Stimulated activated CD4-positive, alpha-beta T cell treated with anti-CD3 and anti-CD28 coated beads, Interleukin-2, amount 100 ng/mL, for 4 hours (primary cell): ENCODE measurements at places on chromosomes 13 and 19.

- DNase-seq = no peak
These were observed 260.8 kb downstream of the PCDH9 start for GRCh38 chr13:66969291-66969690.

DNA sequence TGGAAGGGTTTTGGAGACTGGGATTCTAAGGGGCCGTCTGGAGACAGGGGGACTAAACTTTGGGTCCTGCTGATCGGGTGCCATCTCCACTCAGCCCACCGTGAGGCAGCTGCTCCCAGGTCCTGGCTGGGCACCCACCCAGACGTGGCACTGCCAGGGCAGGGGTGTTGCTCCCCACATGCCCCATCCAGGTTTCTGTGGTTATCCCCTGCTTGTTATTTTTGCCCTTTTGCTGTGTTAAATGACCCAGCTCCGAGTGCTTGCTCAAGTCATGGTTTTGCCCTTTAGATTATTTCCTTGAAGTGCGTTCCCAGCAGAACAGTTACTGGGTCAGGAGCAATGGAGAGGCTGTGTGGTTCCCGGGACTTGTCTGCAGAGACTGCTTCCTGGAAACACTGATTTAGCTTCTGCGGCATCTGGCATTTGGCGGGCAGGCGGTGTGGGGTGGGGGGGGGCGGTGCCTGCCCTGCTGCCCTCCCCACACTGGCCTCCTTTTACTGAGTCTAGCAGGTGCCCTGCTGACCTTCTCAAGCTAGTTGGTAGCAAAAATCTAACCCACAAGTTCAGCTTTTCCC lies 1.9 kb downstream of the RAB11B start:
- no peak for DNase-seq

GRCh38 chr13:30037306-30037705 lies 186.9 kb upstream of the UBL3 start:
- no peak for DNase-seq

DNA sequence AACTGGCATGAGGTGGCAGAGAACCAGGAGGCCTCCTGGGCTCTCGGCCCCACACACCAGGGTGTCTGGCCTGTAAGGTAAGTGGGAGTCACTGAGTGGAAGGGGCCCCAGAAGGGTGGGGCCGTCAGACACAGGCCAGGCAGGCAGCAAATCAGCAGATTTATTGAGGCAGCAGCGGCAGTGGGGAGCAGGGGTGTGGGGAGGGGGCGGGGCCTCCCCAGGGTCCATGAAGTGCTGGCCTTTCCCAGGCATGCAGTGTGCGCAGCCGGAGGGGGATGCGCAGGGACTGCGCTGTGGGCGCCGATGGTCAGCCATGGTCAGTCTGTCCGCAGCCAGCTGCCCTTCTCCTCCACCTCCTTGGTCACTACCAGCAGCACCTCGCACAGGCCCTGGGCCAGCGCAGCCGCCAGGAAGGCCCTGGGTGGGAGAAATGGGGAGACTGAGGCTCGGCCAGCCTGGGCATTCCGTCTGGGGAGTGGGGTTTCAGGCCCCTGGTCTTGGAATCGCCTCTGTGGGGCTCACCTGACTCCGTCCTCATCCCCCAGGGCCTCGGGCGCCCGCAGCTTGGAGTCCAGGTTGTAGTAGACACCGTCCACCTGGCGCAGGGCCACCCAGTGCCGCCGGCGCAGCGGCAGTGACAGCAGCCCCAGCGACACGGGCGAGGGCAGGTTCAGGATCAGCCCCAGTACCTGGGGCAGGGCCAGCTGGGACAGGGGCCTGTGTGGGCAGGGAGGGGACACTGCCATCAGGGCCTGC lies 5.0 kb downstream of the JOSD2 start:
- no peak for DNase-seq

GRCh38 chr19:33613620-33614000 lies 8.1 kb upstream of the CHST8 start:
- no peak for DNase-seq

- DNase-seq = peak; percentile 46
These were observed 1.5 kb upstream of the CEACAM5 start for GRCh38 chr19:41706741-41707501.

DNA sequence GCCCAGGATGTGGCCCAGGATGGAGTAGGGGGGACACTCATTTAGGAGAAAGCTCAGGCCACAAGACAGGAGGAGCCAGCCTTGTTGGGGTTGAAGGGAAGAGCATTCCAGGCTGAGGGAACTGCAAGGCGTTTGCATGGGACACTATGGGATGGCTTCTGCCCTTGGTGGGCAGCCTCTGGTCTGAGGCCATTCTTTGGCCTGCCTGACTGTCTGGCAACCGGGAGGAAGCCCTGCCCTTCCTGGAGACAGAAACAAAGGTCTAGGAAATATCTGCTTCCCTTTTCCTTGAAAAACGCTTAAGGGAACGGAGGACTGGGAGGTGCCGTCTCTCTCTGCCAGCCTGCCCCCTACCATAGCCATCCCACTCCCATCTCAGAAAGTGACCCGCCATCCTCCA lies 2.8 kb upstream of the ICAM1 start:
- DNase-seq = no peak

- DNase-seq = no peak
These were observed 22.6 kb downstream of the FAM124A start for GRCh38 chr13:51244637-51245405.

- no peak for DNase-seq
These were observed 106.1 kb upstream of the DOCK9 start for GRCh38 chr13:99083981-99084380.

- DNase-seq = no peak
These were observed 1699.4 kb downstream of the PCDH9 start for GRCh38 chr13:65530688-65531087.

GRCh38 chr13:75357576-75358289 lies 124.2 kb downstream of the TBC1D4 start:
- DNase-seq = peak; percentile 51

DNA sequence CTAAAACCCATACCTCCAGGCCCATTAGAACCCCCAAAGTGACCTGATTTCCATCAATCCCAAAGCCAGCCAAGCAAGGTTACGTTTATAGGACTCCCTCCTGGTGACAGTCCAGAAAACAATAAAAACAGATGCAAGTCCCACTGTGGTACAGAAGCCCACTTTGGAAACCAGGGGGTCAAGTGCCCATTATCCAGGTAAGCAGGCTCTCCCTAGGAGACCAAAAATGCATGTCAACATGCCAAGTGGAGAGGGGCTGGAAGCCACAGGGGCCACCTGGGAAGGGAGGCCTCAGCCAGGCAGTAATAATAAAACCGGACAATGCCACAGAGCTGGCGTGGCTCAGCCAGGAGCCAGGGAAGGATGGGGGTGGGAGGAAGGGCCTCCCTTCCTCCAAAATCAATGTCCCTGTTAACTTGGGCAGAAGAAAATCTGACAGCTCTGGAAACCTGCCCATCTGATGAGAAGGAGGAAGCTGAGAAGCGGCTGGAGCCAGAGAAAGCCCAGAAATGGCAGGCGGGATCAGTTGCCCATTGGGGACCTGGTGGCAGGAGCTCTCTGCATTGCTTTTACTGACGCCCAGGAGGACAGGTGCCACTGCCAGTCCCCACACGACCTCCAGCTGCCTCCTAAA lies 160.4 kb downstream of the ZIC5 start:
- no peak for DNase-seq

- DNase-seq = no peak
These were observed 11.1 kb downstream of the CILP2 start for GRCh38 chr19:19548915-19549759.

- no peak for DNase-seq
These were observed 171.7 kb upstream of the KLF12 start for GRCh38 chr13:74305876-74306275.

- DNase-seq = no peak
These were observed 139.9 kb upstream of the PCDH9 start for GRCh38 chr13:67369895-67370660.

DNA sequence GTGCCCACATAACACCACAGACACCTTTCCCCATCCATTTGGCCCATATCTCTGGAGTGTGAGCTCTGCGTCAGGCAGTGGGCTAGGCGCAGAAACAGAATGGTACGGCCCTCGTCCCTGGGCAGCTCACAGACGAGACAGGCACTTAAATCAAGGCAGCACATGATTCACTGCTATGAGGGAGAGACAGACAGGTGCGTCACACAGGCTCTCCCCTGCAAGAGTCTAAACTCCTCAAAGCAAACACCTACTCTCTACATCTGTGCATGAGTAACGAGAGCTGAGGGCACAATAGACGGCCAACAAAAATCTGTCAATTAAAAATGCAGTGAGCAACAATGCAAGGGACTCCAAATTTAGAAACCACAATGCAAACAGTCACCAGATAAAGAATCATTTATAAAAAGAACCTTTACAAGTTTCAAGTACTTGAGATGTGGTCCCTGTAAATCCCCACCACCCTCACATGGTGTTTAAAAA lies 348.9 kb downstream of the UQCRFS1 start:
- DNase-seq = no peak

DNA sequence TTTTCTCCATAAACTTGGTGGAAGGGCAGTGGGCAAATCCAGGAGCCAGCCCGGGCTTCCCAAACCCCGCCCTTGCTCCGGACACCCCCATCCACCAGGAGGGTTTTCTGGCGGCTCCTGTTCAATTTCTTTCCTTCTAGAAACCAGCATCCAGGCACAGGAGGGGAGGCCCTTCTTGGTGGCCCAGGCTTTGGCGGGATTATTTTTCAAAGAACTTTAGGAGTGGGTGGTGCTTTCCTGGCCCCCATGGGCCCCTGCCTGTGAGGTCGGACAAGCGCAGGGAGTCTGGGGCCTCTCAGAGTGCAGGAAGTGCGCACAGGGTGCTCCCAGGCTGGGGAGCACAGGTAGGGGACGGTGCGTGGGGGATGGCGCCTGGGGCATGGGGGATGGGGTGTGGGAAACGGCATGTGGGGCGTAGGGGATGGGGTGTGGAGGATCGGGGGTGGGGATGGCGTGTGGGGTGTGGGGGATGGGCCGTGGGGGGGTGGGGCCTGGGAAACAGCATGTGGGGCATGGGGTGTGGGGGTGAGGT lies 396 bp downstream of the F7 start:
- DNase-seq = no peak

- no peak for DNase-seq
These were observed 1160.6 kb downstream of the PCDH9 start for GRCh38 chr13:66069570-66069969.

GRCh38 chr19:10612499-10613119 lies 12.7 kb upstream of the SLC44A2 start:
- no peak for DNase-seq

DNA sequence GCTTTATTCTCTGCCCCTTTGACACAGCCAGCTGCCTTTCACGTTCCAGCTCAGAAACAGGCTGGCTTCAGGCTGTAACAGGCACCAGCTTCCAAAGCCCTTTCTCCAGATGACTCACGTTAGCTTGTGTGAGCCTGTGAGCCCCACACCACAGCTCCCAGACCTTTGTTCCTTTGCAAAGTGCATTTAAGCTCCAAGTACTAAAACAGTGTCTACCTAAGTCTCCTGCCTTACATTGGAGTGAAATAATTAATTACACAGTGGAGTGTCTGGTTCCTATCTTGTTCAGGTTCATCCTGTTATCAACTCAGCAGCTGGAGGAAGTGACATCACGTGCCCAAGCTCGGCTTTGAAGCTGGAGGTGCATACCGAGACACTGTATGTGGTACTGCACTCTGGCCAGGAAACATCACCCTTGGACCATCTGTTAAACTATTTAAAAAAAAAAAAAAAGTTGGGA lies 475.8 kb downstream of the FOXO1 start:
- peak; percentile 60 for DNase-seq

GRCh38 chr13:91357613-91358386 lies 10.3 kb downstream of the MIR17HG start:
- DNase-seq = no peak

- DNase-seq = peak; percentile 40
These were observed 20.7 kb downstream of the TNFSF11 start for GRCh38 chr13:42594481-42595252.

- DNase-seq = no peak
These were observed 238.0 kb upstream of the SOX21 start for GRCh38 chr13:94950303-94950702.

GRCh38 chr13:105991622-105992277 lies 543.7 kb downstream of the EFNB2 start:
- no peak for DNase-seq

DNA sequence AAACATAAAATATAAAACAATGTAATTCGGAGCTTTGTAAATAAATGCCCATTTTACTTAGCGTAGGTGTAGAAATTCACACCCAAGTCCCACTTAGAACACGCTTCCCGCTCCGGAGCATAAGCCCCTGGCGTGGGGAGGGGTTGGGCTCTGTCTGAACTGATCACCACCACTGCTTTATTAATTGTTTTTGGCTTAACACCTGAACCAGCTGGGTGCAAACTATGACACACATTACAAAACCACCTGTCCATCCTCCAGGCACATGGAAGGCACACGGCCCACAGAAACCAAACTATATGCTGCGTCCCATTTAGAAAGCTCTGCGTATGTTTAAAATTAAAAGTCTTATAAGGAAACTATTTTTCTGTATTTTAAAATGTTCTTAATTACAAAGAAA lies 25.9 kb downstream of the RASA3 start:
- DNase-seq = no peak

GRCh38 chr13:20528452-20528851 lies 2.8 kb upstream of the CRYL1 start:
- no peak for DNase-seq

- no peak for DNase-seq
These were observed 536.4 kb downstream of the IRS2 start for GRCh38 chr13:109249780-109250528.

DNA sequence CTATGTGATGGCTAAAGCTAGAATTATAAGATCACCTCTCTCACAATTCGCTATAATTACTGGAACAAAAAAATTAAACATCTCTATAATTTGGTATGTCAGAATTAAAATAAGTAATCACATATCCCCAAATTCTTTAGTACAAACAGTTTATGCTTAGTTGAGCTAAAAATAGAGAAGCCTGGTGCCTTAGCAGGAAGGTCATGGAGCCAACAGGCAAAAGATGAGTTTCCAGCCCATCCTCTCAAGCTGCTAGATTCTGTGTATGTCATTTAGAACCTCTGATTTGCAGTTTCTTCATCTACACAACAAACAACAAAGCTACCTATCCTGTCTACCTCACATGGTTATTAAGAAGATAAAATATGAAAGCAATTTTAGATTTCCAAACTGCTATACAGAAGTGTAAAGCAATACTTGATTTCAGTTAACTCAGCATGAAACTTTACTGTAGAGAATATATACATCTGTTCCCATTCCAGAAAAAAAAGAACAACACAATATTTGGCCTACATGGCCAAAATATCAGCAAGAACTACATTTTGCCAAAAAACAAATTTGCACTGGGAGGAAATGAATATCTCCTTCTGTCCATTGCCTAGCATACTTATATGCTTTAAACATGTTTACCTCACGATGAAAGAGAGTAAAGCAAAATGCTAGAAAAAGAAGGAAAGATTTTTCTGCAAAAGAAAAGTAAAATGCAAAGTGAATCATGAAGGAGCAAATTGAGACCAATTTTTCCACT lies 294.0 kb upstream of the MIR17HG start:
- no peak for DNase-seq
